ENCODE measurements at places on chromosomes 13 and 19.

- no peak for DNase-seq
Observed at GRCh38 chr13:111912991-111913760, 153.8 kb upstream of the SOX1 start.

GRCh38 chr19:49565261-49565660, 15.1 kb downstream of the NOSIP start:
- DNase-seq = no peak

- DNase-seq = no peak
Observed at GRCh38 chr19:21492947-21493906, 12.2 kb upstream of the ZNF429 start.

DNA sequence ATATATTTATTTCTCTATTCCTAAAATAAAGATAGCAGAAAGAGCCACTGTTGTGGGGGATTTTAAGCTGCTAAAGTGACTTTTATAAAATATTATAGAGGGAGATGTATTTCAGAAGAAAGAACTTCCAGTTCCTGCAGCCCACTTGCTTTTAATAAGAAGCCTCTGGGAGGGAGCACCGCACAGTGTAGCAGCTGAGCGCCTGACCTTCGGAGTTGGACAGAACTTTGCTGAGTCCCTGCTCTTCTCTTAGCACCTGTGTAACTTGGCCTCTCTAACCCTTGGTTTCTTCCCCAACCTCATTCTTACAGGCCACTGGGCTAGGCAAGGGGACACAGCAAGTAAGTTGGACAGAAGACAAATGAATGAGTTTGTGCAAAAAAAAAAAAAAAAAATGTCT, 34.8 kb upstream of the TPTE2 start:
- no peak for DNase-seq

DNA sequence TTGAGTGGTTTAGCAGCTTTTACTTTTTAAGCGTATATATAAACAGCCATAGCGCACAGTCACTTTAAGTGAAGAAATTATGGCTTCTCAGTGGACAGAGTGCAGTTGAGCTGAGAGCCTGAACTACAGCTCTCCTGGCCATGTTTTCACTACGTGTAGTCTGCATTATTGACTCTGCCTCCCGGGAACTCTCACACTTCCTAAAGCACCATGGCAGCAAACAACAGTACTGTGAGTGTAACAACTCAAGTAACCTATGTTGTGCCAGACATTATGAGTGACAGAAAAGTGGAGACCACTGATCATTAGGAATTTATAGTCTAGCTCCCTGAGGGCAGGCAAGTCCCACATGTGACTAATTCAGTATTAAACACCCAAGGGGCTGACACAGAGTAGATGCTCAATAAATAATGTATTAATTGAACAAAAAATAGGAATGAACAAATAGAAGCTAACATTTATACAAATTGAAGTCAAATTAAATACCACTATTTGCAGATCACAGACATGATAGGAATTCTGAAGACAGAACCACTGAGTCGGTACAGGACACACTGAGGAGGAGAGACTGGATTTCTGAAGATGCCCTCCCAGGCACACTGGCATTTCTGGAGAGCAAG, 19.7 kb downstream of the EFNB2 start:
- no peak for DNase-seq

DNA sequence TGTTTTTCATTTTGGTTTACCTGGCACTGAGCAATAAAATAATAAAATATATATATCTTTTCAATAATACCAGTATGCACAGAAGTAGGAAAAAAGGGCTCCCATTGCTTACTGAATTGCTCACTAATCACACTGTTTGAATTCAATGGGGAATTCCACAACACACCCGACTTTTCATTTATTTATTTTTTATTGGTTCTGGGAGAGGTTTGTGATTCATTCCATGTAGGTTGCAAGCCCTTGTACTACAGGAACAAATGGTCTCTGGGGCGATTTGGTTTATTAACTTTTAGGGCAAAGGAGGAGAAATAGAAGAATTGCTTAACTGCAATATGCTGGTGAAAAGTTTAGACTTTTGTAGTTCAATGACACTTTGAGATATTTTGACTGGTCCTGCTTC, 207.4 kb downstream of the DCT start:
- no peak for DNase-seq

- DNase-seq = no peak
Observed at GRCh38 chr13:57137585-57137984, 3.1 kb upstream of the PRR20A start.

- DNase-seq = no peak
Observed at GRCh38 chr13:48661107-48661506, 7.4 kb downstream of the CYSLTR2 start.

DNA sequence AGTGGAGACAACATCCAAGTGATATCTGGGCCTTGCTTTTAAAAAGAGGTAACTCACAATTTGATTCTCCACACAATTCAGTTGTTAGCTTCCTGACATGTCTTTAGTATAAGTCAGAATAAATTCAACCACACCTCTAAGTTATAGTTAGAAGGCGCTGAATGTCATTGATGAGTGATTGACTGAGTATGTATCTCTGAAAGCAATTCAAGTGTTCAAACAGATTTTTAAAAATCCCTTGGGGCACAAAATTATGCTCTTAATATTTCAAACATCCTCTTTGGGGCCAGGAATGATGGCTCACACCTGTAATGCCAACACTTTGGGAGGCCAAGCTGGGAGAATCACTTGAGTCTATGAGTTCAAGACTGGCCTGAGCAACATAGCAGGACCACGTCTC, 137.0 kb upstream of the PRR20A start:
- DNase-seq = no peak

GRCh38 chr19:4327252-4327876, 11.3 kb downstream of the STAP2 start:
- DNase-seq = peak; percentile 93

DNA sequence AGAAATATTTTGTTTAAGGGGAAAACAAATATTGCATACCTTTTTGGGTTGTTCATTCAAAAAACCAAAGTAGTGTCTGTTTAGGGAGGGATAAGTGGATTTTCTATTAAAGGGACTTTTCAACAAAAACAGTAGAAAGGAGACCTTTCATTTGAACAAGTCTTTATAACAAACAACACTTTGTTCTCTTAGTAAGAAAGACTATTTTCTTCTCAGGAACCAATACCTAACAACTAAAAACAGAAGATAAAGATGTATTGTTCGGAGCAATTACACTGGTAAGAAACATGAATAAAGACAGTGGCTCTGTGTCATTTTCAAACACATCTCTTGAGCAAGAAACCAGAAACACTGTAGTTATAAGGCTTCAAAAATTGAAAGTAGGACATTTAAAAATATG, 1610.1 kb upstream of the PCDH20 start:
- no peak for DNase-seq

GRCh38 chr19:45455707-45456499, 11.9 kb upstream of the FOSB start:
- peak; percentile 94 for DNase-seq

DNA sequence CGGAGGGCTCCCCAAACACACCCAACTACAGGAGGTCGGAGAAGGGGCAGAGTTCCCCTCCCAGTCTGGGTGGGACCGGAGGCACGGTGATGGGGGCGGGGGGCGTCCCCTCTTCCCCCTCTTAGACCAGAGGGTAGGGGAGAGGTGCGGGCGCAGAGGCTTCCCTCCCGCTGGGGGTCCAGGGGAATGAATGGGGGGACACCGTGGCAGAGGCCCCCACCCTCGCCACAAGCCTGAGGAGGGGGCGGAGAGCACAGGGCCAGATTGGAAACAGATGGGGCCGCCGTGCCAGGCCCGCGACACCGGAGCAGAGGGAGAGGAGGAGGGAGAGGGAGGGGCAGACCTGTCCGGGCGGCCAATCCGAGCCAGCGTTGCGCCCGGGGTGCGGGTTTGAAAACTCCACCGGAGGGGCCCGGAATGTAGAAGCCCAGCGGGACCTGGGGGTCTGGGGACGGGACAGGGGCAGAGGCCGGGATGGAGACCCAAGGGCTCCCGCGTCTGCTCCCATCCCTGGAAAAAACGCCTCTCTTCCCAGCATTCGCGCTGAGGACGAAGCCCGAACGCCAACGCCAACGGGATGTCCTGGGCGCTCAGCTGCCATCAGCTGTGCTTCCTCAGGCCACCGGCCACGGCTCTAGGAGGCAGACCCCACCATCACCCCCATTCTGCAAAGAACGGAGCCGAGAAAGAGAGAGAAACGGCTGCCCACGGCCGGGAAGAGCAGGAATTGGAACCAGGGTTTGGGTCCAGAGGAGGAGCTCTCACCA, 46.8 kb downstream of the PTPRS start:
- peak; percentile 49 for DNase-seq

DNA sequence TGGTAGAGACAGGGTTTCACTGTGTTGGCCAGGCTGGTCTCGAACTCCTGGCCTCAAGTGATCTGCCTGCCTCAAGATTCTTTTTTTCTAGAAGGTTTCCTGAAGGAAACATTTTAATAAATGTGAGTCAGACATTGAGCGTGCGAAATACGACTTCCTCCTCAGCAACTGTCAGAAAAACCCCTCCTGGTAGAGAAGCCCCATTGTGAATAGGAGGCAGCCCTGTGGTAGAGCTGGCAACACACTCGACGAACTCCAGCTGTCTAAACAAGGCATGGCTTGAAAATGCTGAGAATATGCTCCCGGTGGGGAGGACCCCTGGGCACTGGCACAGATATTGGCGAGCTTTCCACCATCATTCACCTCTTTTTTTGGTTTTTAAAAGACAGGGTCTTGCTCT, 9.8 kb downstream of the ZNF333 start:
- no peak for DNase-seq

DNA sequence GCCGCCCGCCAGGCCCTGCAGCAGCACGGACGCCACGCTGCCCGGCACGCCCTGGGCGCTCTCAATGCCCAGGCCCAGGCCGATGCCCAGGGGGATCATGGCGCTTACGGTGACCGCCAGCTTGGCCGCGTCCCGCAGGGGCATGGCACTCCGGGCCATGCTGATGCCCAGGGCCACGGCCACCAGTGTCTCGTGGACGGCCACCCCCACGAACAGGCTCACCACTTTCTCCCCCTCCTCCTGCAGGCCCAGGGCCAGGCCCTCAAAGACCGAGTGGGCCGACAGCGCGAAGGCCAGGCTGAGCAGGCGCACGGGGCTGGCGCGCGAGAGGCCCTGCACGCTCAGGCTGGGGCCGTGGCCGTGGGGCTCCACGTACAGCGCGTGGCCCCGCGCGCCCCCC, 6.9 kb downstream of the SLC39A3 start:
- no peak for DNase-seq

- no peak for DNase-seq
Observed at GRCh38 chr13:108807841-108808240, 178.4 kb downstream of the MYO16 start.

DNA sequence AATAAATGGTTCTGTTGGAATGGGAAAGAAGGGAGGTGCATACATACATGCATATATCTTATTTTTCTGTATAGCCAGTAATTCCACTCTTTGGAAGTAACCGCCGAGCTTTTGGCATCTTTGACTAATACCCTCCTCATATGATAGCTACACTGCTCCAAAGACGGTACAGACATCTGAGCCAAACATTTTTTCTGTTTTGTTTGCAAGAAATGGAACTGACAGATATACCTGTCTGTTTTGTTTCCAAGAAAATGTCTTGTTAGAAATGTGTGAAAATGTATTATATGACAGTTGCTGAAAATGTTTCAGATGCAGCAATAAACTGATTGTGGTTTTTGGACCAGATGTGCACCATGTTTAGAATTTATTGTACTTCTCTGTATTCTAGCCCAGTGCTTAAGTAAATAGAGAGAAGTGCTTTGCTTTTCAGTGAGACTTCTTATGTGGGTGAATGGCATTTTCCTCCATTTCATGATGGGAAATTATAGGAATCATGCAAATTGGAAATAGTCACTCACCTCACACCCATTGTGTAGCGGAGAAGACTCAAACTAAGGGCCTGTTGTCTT, 396.9 kb downstream of the KCNRG start:
- no peak for DNase-seq

DNA sequence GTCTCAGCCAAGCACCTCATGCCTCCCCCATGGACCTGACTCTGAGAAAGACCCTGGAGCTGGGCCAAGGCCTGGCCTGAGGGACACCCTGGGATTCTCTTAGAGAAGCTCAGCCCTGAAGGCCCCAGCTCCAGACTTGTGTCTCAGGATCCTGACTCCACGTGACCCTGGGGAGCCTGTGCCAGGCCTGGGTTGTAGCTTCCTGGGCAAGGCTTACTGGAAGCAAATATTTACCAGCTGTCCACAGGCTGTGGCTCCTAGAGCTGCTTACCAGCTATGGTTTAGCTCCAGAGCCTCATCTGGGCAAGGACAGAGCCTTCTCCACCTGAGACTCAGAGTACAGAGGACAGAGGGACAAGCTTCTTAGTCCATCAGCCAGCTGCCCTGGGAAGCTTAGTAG, 61.0 kb upstream of the CEACAM8 start:
- no peak for DNase-seq

GRCh38 chr19:15371786-15372380, 7.7 kb downstream of the AKAP8 start:
- DNase-seq = no peak

GRCh38 chr19:55526216-55527196, 10.4 kb downstream of the SBK2 start:
- DNase-seq = peak; percentile 87

DNA sequence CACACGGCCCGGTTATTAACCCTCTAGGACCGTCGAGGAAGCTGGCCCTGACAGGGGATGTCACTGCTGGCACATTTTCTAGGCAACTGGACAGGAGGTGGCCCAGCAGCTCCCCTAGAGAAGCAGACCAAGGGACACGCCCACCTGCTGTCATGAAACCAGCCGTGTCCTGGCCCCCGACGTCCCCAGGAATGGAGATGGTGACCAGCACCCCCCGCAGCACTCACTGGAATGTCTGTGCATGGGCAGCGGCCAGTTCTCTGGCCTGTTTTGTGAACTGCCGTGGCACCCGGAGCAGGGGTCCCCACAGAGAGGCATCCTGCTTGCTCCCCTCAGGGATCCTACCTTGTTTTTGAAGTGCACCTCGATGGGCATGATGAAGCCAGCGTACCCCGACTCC, 17.9 kb downstream of the MLLT1 start:
- no peak for DNase-seq

GRCh38 chr13:114023716-114024602, 50.1 kb upstream of the C13orf46 start:
- DNase-seq = peak; percentile 38

DNA sequence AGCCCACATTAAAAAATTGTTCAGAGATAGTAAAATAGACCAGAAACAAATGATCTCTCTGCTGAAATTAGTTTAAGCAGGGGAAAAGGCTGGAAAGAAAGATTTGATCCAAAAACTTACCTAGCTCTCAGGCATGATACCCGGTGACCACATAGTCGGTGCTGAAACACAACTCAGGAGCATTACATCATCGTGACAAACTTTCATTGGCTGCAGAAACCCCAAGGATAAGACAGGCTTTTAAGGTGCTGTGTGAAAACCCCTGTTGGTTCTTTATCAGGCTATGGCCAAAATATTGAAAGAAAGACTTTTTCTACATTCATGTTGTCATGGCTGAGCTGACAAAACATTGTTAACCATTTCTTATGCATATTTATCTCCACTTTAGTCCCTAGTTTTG, 171.7 kb upstream of the KLF12 start:
- no peak for DNase-seq

Measured in right cardiac atrium (tissue), 5 donors.